ENCODE measurements at places on chromosomes 16 and 17. TPM values are rescaled to one million over a fixed set of nuclear protein-coding genes. Genes with fewer than 3 reads are reported as not detected.

The ZCCHC14 gene
- 21.7 TPM for total RNA-seq

The HCRT gene
- total RNA-seq, result not detected

The RPL13 gene
- total RNA-seq, result 2,122 TPM

GRCh38 chr17:3732210-3732621 is 8.5 kb downstream of the HASPIN start:
- peaks cover 10% of the 10 kb centered on the region for H3K4me1 ChIP-seq
- DNase-seq, result no peak
- H3K27me3 ChIP-seq, result no peaks in the 10 kb centered on the region

DNA sequence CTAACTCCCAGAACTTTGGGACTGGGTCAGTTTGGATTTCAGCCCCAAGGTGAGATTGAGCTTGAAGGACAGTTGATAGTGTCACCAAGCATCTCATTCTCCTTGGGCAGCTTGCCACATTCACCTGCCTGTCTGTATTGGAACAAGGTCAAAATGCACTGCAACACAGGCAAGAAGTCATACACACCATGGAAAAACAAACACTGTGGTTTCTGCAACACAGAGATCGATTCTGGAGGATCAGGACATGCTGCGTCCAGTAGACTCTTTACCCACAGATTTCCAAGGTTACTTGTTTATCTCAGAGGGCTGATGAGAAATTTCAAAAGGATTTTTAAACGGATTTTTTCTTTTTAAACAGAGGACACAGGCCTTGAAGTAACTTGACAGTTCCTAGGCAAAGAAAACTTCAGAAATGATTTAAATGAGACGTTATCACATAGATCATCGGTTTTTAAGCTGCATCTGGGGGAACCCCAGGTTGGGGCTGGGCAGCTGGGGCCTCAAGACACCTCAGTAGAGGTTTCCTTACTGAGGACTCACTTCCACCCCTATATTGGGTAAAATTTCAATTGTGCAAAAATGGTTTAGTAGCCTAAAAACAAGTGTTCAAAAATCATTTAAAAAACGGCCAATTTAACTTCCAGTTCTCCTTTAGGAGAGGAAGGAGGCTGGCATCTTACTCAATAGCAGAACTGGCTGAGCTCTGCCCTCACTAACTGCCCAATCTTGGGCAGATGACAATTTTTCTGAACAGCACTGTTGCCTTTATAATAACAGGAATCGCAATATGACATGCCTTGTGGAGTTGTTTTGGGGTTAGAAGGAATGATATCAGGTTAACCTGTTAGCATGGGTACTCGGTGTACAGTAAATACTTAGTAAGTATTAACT is 299.3 kb downstream of the XYLT1 start:
- H3K4me1 ChIP-seq, result peaks cover 30% of the 10 kb centered on the region
- H3K36me3 ChIP-seq, result no peaks in the 10 kb centered on the region
- H3K27ac ChIP-seq, result peak overlapping the region; percentile 36
- peak; percentile 36 for DNase-seq
- no peaks in the 10 kb centered on the region for H3K27me3 ChIP-seq

DNA sequence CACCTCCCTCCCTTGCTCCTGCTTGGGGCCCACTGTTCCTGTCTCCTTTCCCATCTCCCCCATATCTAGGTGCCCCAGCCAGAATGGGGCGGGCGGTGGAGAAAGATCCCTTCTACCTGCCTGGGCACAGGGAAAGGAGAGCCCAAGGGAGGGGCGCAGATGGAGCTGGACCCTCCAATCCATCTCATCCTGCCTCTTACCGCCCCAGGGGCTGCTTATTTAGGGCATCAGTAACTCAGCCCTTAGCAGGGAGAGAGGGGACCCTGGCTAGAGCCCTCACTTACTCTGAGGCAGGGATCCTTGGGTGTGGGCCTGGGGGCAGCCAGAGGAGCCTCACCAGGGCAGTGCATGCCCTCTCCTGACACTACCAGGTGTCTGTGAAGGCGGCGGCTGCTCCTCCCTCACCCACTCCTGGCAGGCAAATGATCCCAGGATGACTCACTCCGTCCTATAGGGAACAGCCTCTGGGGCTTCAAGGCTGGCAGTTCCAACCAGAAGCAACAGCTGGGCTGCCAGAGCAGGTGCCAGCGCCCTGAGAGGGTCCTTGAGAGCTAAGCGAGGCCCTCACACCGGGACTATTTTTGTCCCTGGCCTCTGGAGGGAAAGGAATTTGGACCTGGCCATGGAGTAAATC is 16.3 kb upstream of the BCAR1 start:
- H3K36me3 ChIP-seq, result no peaks in the 10 kb centered on the region
- no peak overlapping the region for H3K4me3 ChIP-seq
- DNase-seq, result no peak
- H3K27ac ChIP-seq, result no peak overlapping the region
- peaks cover 32% of the 10 kb centered on the region for H3K4me1 ChIP-seq

GRCh38 chr17:78957128-78957527 is 22.6 kb downstream of the LGALS3BP start:
- H3K4me3 ChIP-seq, result no peak overlapping the region
- no peaks in the 10 kb centered on the region for H3K36me3 ChIP-seq
- H3K27ac ChIP-seq, result no peak overlapping the region
- no peaks in the 10 kb centered on the region for H3K27me3 ChIP-seq
- H3K4me1 ChIP-seq, result no peaks in the 10 kb centered on the region

DNA sequence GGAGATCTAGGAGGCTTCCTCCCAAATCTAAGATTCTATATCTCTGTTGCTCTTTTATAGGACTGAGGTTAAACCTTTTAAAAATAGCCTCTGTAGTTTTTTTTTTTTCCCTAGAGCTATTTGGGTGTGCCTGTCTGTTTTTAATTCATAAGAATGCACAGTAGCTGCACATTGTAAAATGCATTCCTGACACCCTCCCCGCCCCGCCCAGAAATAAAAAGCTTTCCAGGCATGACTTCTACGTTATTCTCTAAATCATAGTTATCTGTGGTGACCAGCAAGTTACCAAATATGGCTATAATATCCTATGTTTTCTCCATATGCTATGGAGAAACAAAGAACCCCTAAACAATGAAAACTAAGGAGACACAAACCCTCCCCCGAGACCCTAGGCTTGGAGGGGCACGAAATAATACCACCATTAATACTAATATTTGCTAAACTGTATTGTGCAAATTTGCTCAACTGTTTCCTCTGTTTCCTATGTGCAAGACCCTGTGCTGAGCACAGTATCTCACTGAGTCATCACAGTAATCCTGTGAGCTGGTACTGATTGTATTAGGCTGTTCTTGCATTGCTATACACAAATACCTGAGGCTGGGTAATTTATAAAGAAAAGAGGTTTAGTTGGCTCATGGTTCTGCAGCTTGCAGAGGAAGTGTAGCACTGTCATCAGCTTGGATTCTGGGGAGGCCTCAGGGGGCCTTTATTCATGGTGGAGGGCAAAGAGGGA is 388.3 kb downstream of the CA10 start:
- H3K4me3 ChIP-seq, result no peak overlapping the region

DNA sequence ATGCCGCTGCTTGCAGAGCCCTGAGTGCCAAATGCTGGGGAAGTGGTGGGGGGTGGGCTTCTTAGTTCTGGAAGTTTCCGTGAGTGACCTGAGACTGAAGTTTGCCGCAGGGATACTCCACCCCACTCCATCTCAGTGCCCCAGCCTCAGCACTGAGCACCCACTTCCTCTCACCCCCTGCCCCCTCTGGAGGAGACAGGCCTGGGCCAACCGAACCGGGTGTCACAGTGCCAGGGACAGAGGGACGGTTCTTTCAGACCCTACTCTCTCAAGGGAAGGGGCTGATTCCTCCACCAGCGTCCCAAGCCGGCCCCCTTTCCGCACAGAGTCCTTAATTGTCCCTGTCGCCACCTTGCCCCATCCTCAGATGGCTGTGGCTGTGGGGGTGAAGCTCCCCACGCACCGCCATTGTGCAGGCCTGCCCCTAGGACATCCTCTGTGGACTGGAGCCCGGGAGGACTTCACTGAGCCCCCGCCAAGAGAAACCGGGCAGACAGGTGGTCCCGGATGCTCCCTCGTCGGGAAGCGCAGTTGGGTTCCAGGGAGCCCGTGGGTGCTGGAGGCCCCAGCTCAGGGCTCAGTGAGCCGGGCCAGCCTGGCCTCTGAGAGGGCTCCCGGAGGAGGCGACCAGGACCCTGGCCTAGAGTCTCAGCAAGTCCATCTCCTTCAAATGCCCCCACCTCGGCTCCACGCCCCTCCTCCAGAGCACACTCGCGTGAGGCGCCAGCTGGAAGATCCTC is 1.6 kb upstream of the KREMEN2 start:
- H3K36me3 ChIP-seq, result no peaks in the 10 kb centered on the region
- peak; percentile 32 for DNase-seq
- H3K27ac ChIP-seq, result no peak overlapping the region

GRCh38 chr16:23924128-23924527 is 88.3 kb downstream of the PRKCB start:
- H3K4me3 ChIP-seq, result no peak overlapping the region
- H3K27me3 ChIP-seq, result no peaks in the 10 kb centered on the region

GRCh38 chr17:46894476-46895151 is 28.3 kb upstream of the GOSR2 start:
- no peak for DNase-seq
- H3K36me3 ChIP-seq, result no peaks in the 10 kb centered on the region
- H3K27ac ChIP-seq, result no peak overlapping the region
- no peak overlapping the region for H3K4me3 ChIP-seq
- no peaks in the 10 kb centered on the region for H3K4me1 ChIP-seq
- no peaks in the 10 kb centered on the region for H3K27me3 ChIP-seq

- H3K27me3 ChIP-seq, result no peaks in the 10 kb centered on the region
- no peak for DNase-seq
- peaks cover 2% of the 10 kb centered on the region for H3K4me1 ChIP-seq
Observed at GRCh38 chr17:57518587-57519581, 226.2 kb downstream of the CCDC182 start.

- H3K36me3 ChIP-seq, result no peaks in the 10 kb centered on the region
- H3K4me3 ChIP-seq, result no peak overlapping the region
- no peak overlapping the region for H3K27ac ChIP-seq
- no peak for DNase-seq
- H3K27me3 ChIP-seq, result peaks cover 5% of the 10 kb centered on the region
Observed at GRCh38 chr16:71425746-71426068, 16.1 kb downstream of the TLE7 start.

DNA sequence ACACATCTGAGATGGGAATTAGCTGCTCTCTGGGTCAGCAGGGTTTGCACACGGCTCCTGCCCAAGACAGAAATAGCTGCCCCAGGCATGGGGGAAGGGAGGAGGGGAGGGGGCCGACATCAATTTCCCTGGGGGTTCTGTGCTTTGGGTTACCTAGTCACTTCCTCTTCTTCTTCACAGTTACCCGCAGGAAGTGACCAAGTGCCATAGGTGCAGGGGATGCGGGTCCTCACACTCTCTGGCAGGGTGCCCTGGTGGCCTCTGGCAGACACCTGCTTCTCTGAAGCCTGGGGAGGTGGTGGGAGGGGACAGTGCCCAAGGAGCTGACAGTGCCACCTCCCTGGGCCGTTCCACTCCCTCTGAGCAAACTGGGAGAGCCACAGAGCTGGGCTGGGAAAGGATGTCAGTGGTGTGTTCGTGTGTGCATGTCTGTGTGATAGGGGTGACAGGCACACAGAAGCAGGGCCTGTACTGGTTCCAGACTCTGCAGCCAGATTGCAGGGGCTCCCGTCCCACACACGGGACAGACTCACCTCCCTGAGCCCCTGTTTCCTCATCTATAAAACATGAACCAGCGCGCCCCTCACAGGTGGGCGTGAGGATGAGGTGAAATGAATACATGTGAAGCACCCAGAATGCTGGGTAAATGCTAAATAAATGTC is 18.2 kb downstream of the SCN4A start:
- no peak overlapping the region for H3K27ac ChIP-seq
- no peaks in the 10 kb centered on the region for H3K27me3 ChIP-seq
- H3K4me1 ChIP-seq, result no peaks in the 10 kb centered on the region
- no peak for DNase-seq
- no peak overlapping the region for H3K4me3 ChIP-seq

DNA sequence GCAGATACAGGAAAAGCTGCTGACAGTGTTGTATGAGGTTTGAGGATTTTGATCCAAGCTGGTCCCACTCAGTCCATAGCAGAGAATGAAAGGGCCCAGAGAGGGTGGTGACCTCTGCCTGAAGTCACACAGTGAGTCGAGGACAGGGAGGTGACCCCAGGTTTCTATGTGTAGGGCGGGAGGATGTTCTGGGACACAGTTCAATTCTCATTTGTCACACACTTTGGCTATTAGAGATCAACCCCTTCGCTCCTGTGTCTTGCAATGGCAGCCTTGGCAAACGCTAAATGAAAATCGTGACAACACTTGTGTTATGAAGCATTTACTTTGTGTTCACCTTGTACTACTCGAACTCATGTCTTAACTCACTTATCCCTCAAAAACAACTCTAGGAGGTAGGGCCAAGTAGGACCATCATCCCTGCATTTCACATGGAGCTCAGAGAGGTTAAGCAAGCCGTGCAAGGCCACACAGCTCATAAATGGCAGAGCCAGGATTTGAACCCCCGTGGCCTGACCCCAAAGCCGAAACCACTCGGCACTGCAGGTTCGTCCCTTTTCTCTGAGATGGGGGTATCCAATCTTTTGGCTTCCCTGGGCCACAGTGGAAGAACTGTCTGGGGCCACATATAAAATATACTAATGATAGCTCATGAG is 10.2 kb downstream of the DEXI start:
- peaks cover 57% of the 10 kb centered on the region for H3K4me1 ChIP-seq
- DNase-seq, result no peak
- no peak overlapping the region for H3K4me3 ChIP-seq

All from liver (tissue), 10 donors.